ENCODE measurements at places on chromosomes 7 and 10.

GRCh38 chr7:91915401-91916050 is 25.1 kb upstream of the AKAP9 start:
- DNase-seq, result peak; percentile 51

GRCh38 chr7:31125171-31125570 is 73.1 kb downstream of the ADCYAP1R1 start:
- no peak for DNase-seq

- no peak for DNase-seq
These were observed 4.1 kb downstream of the CPA1 start for GRCh38 chr7:130384371-130384801.

DNA sequence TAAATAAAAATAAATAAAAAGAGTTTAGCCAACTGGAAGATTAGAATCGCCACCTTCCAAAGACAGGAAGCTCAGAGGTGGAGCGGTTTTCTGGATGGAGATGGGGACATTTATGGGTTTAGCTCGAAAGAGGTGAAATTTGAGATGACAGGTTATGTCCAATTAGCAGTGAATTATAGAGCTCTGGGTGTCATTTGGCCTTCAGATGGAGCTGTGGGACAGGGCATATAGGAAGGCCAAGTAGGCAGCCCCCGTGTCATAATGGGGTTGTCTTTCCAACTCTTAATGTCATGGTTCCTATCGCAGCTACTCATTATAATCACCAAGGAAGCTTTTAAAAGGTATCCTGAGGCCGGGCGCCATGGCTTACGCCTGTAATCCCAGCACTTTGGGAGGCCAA is 21.0 kb upstream of the EEPD1 start:
- no peak for DNase-seq

DNA sequence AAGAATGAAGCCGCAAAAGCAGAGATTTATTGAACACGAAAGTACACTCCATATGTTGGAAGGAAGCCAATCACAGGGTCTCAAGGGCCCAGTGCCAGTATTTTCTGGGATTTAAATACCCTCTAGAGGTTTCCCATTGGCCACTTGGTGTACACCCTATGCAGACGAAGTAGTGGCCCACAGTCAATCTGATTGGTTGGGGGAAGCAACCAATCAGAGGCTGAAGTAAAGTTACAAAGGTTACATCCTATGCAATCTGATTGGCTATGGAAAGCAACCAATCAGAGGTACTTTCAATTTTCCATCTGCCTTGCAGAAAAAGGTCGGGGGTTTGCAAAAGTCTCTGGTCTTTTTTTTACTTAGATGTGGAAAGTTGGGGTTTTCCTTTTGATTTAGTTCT is 481.3 kb upstream of the NRP1 start:
- DNase-seq, result no peak

- DNase-seq, result no peak
These were observed 42.2 kb upstream of the ELN start for GRCh38 chr7:73985737-73986141.

DNA sequence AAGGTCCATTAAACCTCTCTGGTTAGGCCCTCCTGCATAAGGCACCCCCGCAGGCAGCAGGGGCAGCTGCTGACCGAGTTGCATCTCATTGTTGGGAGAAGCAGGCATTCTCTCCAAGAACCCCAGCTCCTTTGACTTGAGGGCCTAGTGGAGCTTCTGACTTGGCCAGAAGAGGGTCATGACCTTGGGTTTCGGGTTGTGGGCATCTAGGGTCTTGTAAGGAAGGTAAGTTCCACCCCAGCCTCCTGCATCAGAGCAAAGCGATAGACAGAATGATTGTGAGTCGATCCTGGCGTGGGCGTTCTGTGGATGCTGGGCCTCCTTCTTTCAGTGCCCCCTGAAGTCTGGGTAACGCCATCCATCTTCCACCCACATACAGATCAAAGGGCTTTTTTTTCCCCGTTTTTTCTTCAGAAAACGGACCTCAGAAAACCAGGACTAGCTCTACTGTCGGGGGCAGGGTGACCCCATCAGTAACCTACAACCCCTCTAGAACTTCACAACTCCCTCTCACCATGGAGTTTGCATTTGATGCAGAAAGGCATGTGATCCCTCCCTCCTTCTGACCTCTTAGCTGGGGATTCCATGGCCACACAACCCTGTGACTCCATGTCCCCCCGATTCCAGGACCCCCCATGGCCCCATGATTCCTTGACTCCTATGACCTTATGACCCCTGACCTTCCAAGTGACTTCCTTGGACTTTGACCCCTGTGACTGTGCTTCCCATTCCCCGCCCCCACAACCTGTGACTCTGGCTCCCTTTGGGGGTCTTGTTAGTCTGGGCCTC is 3.0 kb downstream of the SEMA4G start:
- DNase-seq, result no peak

DNA sequence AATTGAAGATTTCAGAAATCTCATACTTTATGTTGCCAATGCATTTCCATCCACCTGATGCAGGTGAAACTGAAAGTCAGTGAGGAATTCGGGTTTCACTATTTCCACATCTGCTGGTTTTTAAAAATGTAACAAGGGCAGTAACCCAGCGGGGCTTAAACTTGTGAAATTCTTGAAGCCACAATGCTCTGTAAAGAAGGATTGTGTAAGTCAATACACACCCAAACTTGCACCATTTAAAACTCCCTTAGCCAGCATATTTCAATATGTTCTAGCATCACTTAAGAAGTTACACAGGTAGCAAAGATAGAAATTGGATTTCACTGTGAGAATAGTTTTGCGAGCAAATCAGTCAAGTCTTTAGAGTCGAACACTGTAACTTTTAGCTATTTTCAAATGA is 386.1 kb downstream of the PLXDC2 start:
- no peak for DNase-seq

DNA sequence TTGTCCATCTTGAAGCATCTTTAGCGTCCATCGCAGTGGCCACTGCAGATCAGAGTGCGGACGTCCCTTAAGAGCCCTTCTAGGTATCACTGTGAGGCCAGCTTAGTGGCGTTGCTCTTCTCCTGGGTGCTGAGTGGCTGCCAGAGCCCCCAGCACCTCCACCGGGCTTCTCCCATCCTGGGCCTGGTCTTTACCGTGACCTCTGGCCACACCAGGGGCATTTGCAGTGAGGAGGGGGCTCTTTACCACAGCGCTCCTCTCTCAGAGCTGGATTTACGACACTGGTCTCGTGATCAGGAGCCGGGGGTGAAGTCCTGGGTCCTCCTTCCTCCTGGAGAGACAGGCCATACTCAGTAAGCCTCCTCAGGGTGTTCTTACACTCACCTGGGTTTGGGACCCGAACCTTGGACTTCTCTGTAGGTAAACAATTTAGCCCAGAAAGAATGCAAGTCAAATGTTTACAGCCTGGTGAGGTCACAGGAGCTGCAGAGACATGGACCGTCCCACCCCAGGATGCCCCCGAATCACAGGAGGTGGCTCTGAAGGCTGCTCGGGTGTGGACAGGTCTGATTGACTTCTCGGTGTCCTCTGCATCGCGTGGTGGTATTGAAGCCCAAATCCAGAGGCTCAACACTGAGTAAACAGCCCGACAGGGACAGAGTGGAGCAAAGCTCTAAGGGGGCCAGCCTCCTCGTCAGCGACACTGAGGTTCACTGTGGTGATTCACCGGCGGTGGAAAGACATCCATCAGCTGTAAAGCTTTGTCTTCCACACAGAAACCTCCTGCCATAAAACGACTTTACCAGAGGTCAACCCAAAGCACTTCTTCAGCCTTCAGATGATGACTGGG is 33.0 kb downstream of the JAKMIP3 start:
- DNase-seq, result no peak

DNA sequence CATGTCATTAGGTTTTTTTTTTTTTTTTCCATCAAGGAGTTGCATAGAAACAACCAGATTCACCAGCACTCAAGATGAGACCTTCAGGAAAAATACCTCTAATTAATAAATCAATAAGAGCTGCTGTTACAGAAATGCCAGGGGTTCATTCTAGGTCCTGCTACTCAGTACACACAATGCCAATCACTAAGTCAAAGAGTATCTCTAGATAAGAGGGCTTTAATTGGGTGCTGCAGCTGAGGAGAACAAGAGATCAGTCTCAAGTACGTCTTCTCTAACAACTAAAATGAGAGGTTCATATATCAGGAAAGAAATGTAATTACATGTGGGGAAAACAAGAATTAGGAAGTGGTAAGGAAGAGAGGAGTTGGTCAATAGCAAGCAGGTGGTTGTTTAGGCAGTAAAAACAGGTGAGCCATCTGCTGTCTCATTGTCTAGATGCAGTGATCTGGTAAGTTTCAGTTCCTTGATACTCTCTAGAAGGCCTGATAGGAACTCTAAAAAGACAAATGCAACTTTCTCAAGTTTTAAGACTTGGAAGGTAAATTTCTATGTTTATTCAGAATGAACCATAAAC is 272.9 kb upstream of the ZWINT start:
- DNase-seq, result no peak

- DNase-seq, result no peak
These were observed 68.8 kb downstream of the DOCK4 start for GRCh38 chr7:112137141-112138101.

DNA sequence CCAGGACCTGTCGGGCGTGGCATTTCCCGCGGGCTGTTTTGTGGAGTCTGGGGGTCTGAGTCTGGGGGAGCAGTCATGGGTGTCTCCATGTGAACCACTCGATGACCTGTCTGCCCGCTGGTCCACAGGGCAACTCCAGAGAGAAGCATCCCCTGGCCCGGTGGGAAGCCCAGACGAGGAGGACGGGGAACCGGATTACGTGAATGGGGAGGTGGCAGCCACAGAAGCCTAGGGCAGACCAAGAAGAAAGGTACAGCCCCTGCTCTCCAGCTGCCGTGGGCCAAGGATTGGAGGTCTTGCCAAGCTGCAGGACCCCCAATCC is 14.7 kb downstream of the LAT2 start:
- no peak for DNase-seq

DNA sequence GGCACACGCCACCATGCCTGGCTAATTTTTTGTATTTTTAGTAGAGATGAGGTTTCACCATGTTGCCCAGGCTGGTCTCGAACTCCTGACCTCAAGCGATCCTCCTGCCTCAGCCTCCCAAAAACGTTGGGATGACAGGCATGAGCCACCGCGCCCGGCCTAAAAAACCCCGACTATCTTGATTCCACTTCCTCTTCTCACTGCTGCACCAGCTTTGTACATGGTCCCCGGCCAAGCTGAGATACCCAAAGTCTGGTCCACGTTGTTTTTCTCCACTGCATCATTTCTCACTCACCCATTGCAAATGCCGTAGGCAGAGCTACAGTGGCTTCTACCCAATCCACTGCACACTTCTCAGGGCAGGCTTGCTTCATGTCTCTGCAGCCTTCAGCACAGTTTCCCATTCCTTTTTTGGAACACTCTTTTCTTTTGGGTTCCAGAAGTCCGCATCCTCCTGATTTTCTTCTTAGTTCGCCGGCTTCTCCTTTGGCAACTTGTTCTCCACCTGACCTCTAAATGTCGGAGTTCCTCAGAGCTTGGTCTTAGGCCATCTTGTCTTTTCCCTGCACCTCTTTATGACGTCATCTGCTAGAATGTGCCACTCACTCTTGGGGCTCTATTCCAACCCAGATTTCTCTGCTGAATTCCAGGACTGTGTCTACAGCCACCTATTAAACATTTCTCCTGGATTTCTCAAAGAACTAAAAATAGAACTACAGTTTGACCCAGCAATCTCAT is 6.0 kb upstream of the GNB2 start:
- DNase-seq, result no peak

DNA sequence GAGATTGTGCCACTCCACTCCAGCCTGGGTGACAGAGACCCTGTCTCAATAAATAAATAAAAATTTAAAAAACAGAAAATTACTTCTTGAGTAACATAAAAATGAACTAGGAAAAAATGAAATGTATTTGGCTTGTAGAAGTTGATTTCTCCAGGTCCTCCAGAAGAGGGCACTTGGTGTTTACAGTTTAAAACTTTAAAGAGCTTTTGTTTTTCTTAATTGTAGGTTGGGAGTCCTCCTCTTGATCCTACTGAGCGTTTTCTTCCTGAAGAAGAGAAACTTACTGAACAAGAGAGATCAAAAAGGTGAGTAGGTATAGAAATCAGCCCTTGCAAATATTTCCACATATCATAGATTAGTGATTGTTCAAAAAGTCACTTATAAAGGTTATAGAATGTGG is 16.2 kb downstream of the KIFBP start:
- peak; percentile 56 for DNase-seq
